ENCODE measurements at places on chromosomes 16 and 17.
A peak's percentile ranks its signal among the peaks of the same experiment; 100 is the strongest.

DNA sequence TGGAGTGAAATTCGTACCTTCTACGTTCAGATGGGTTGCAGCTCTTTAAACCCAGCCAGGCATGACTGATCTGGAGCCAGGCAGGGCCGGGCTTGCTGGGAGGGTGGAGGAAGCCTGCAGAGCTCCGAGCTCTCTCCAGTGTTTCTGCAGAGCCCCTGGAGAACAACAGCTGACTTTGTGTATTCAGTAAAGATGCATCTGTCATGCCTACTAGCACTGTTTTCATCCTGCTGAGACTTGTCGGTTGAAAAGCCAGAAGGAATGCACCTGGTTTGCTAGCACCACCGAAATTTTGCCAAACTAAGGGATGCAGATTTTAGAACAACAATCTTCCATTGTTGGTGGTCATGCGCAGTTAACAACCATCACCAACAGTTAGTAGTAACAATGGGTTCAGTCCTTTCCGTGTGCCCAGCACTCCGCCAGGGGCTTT lies 22.4 kb upstream of the SCNN1B start:
- H3K4me1 ChIP-seq: peaks cover 3% of the 10 kb centered on the region
- DNase-seq: peak; percentile 72
- no peaks in the 10 kb centered on the region for H3K27me3 ChIP-seq
- H3K4me3 ChIP-seq: no peak overlapping the region
- H3K27ac ChIP-seq: peak overlapping the region; percentile 55
- H3K36me3 ChIP-seq: no peaks in the 10 kb centered on the region

DNA sequence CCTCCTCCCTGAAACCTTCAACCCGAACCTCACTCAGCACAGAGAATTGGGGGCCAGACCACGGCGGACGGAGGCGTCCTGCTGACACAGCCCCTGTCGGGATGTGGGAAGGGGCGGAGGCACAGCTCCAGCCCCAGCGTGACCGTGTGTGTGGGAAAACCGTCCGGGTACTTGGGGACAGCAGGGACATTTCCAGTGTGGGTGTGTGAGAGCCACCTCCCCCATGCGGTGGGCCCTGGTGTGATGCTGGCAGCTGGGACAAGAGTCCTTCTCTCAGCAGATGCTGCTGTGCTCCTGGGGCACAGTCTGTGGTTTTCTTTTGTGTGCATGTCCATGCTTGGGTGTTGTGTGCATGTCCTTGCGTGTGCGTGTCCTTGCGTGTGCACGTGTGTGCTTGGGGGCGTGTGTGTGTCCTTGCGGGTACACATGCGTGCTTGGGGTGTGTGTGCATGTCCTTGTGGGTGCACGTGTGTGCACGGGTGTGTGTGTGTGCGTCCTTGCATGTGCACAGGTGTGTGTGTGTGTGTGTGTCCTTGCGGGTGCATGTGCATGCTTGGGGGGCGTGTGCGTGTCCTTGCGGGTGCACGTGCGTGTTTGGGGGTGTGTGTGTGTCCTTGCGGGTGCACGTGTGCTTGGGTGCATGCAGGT lies 16.9 kb downstream of the CENPX start:
- H3K36me3 ChIP-seq: no peaks in the 10 kb centered on the region
- peaks cover 8% of the 10 kb centered on the region for H3K4me1 ChIP-seq
- H3K4me3 ChIP-seq: no peak overlapping the region
- no peak overlapping the region for H3K27ac ChIP-seq

DNA sequence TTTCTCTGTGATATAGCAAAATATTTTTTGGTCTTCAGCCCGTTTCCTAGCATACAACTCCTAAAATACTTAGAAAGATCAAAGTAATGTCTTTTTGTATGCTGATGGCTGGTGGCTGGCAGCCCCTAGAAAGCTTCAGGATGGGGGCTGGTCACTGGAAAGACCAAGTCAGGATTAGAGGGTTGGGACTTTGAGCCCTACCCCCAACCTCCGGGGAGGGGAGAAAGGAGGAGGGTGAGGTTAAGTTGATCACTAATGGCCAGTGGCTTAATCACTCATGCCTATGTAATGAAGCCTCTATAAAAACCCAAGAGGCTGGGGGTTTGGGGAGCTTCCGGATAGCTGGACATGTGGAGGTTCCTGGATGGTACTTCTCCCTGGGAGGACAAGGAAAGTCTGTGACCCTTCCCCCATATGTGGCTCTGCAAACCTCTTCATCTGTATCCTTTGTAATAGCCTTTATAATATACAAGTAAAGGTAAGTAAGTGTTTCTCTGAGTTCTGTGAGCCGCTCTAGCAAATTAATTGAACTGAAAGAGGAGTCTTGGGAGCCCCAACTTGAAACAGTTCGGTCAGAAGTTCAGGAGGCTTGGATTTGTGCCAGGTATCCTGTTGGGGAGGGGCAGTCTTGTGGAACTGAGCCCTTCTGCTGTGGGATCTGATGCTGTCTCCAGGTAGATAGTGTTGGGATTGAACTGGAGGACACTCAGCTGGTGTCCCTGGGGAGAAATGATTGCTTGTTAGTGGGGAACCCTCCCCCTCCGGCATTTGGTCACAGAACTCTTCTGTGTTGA lies 3.5 kb downstream of the SLC7A6 start:
- H3K36me3 ChIP-seq: no peaks in the 10 kb centered on the region
- H3K4me3 ChIP-seq: no peak overlapping the region
- no peaks in the 10 kb centered on the region for H3K4me1 ChIP-seq
- no peak for DNase-seq
- H3K27me3 ChIP-seq: no peaks in the 10 kb centered on the region
- no peak overlapping the region for H3K27ac ChIP-seq

DNA sequence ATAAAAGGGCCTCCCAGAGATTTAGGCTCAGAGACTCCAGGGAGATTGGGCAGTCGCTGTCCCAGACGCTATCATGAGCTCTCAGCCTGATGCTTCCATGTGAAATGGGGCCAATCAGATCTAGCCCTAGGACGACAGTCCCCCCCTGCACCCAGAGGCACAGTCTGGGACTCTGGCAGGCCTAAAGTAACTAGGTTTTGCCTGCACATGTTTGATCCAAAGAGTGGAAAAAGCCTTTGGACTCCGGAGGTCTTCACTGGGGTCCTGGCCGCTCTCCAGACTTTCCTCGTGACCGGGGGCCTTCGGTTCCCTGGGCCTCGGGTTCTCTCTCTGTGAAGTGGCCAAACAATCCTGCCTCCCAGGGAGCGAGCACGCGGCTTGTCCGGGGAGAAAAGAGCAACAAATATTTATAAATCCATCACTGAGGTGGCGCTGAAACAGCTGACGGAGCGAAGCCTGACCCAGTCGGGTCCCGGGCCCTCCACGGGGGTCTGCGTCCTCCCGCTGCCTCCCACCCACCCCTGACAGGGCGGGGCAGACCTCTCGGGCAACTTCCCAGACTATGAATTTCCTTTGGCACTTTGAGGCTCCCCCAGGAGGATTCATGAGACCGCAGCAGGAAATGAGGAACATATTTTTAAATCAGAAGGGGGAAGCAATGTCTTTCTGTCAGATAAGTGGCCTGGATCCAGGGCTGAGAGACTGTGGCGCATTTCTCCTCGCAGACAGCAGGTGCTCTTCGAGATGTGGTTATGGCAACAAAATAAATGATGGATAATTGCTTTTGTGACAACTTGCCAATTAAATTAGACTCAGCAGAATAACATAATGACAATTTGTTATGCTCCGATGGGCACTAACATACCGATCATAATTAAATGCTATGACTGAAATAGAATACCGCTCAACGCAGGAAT lies 38.9 kb downstream of the MRPS23 start:
- H3K4me1 ChIP-seq: no peaks in the 10 kb centered on the region
- DNase-seq: peak; percentile 23
- H3K27me3 ChIP-seq: no peaks in the 10 kb centered on the region
- no peaks in the 10 kb centered on the region for H3K36me3 ChIP-seq
- H3K4me3 ChIP-seq: peak overlapping the region; percentile 43
- H3K27ac ChIP-seq: peak overlapping the region; percentile 79

DNA sequence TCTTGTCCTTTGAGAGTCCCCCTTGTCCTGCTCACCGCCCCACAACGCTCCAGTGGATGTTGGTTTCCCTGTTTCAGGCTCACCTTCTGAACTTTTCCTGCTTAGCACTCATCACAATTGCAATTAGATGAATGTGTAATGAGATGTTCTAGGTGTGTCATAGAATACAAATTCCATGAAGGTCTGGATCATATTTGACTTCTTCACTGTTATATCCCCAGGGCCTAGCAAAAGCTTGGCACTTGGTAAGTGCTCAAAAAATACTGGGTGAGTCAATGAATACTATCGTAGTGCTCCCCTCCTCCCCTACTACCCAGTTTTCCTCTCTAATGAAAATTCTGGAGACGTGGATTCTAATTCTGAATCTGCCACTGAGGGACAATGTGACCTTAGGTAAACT lies 33.1 kb downstream of the DNAH3 start:
- DNase-seq: no peak
- no peak overlapping the region for H3K27ac ChIP-seq
- no peaks in the 10 kb centered on the region for H3K27me3 ChIP-seq
- H3K4me1 ChIP-seq: no peaks in the 10 kb centered on the region
- H3K4me3 ChIP-seq: no peak overlapping the region

DNA sequence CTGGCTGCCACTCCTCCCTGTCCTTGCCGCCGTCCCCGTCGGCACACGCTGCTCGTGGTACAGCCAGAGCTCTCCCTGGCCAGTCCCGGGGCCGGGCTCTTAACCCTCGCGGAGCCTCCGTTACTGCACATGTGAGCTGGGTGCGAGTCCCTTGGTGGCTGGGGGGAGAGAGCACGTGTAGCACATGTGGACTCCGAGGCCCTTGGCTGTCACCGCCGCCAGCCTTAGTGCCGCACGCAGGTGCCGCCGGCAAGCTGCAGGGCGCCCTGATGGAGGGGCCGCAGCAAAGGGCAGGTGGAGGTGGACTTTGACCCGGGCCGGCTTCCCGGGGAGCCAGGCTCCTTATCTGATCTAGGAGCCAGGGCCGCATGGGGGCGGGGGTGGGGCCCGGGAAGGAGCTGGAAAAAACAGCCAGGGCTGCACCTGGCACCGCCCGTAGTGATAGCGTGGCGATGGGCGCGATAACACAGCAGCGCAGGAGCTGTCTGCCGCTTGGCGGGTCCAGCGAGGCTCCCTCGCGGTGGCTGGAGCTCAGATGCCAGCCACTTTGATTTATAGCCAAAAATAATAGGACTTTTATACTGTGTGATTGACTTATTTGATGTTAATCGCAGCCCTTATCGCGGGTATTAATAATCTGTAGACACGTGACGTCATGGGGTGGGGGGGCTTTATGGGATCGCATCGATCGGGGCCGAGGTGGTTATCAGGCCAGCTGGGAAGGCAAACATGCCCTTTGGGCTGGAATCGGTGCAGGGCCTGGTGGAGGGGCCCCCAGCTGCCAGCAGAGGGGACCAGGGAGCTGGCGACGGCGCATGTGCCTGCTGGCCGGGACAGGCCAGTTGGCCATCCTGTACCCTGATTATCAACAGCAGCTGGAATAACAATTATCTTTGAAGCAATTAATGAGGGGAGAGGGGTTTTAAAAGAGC lies 35.1 kb downstream of the ZFPM1 start:
- DNase-seq: no peak
- H3K36me3 ChIP-seq: no peaks in the 10 kb centered on the region
